ENCODE measurements at places on chromosomes 13 and 19.

- DNase-seq: peak; percentile 64
Measured at GRCh38 chr19:10501971-10502523, 1.1 kb downstream of the KEAP1 start.

GRCh38 chr13:21823416-21823815 is 152.5 kb downstream of the FGF9 start:
- no peak for DNase-seq

GRCh38 chr13:109131698-109132257 is 502.4 kb downstream of the MYO16 start:
- no peak for DNase-seq

- no peak for DNase-seq
Measured at GRCh38 chr19:370641-371330, 26.2 kb upstream of the MIER2 start.

DNA sequence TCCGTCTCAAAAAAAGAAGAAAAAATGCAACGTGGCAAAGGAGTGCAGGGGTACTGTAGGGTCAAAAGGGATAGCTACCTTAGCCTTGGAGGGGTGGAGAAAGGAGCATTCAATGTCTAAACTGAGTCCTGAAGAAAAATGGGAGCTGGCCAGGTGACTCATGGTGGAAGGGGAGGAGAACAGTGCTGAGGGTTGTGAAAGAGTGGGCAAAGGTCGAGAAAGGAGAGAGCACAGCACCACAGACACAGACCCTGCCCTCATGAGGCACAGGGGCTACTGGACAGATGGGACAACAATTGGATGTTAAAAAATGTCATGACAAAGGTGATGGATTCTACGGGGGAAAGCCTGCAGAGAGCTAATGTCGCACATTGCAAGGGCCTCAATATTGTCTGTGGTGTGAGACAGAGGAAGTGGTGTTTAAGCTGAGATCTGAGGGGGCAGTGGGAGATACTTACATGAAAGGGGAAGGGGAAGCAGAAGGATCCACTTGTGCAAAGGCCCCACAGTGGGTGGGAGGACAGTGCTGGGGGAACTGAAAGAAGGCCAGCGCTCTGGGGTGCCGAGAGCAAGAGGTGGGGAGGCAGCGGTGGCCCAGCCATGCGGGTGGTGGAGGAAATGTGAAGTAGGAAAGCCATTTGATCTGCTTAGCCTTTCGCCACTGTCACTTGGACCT is 42.9 kb upstream of the URAD start:
- DNase-seq: no peak

DNA sequence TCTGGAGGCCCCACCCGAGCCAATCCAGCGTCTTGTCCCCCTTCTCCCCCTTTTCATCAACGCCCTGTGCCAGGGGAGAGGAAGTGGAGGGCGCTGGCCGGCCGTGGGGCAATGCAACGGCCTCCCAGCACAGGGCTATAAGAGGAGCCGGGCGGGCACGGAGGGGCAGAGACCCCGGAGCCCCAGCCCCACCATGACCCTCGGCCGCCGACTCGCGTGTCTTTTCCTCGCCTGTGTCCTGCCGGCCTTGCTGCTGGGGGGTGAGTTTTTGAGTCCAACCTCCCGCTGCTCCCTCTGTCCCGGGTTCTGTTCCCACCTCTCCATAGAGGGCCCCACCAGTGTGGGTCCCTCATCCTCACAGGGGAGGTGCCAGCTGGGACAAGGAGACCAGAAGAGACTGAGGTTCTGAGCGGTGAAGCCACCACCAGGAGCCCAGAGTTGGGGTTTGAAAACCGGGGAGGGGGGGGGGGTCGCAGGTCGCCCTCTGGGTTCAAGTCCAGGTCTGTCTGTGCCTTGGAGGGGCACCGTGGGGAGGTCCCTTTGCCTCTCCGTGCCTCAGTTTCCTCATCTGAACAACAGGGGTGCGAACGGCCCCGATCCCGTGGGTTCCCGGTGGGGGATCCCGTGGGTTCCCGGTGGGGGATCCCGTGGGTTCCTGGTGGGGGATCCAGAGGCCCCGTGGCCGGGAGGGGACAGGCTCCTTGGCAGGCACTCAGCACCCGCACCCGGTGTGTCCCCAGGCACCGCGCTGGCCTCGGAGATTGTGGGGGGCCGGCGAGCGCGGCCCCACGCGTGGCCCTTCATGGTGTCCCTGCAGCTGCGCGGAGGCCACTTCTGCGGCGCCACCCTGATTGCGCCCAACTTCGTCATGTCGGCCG is at the start of gene ELANE:
TSS of gene ELANE (plus strand) at position 168 of the 878 bp plus-strand sequence. CDS start at position 194, 26 bp downstream.
- no peak for DNase-seq

DNA sequence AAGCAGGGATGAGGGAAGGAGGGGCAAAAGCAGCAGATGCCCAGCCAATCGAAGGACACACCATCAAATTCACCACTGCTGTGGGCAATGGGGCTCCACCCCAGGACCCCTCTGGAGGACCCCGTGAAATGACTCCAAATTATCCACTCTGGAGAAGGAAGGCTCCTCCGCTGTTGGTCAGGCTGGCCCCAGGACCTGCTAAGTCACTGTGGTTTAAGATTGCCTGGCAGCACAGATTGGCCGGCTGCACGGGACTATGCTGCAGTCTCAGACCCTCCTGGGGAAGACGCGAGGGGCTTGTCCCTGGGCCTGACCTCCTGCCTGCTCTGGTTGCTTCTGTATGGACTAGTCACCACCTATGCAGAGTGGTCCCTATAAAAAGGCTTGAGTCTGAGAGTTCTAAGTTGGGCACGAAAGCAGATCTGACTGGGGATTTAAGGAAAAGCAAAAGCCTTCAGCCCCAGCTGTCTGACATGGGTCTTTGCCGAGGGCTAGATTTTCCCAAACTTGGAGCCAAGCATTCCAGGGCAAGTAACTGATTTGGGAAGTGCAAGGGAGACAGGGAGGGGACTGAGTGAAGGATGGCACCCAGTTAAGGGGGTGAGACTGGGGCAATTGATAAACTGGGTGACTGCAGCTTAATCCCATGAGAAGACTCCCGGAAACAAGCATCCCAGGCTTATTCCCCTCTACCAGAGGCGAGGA is 91.7 kb downstream of the TSHZ3 start:
- DNase-seq: no peak

- DNase-seq: no peak
Measured at GRCh38 chr19:4337906-4338440, 654 bp downstream of the STAP2 start.

- DNase-seq: no peak
Measured at GRCh38 chr13:20272588-20273171, 40.6 kb upstream of the GJB6 start.

DNA sequence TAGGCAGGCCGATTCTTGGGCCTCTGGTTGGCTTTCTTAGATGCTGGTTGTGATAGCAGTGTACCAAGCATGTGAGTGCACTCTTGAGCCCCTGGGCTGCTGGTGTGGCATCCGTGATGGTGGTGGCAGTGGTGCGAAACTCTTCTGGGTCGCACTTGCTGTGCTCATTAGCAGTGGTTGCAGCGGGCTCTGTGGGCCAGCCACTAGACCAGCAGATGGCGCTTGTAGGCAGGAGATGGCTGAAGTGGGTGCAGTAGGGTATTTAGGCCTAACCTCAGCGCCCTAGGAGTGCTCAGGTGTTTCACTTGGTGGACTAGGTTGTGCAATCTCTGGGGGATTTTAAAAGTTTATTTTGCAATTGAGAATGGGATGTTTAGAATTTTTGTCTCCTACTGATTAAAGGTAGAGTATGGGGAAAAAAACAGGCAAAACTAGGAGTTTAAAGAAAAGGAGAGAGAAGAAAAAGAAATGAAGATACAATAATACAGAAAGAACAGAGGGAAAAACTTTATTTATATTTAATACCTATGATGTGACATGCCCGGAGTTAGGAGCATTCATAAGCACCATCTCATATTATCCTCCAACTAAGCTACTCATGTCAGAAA is 4.3 kb upstream of the ZNF17 start:
- DNase-seq: peak; percentile 50

- no peak for DNase-seq
Measured at GRCh38 chr13:77732287-77732686, 34.8 kb downstream of the SLAIN1 start.

DNA sequence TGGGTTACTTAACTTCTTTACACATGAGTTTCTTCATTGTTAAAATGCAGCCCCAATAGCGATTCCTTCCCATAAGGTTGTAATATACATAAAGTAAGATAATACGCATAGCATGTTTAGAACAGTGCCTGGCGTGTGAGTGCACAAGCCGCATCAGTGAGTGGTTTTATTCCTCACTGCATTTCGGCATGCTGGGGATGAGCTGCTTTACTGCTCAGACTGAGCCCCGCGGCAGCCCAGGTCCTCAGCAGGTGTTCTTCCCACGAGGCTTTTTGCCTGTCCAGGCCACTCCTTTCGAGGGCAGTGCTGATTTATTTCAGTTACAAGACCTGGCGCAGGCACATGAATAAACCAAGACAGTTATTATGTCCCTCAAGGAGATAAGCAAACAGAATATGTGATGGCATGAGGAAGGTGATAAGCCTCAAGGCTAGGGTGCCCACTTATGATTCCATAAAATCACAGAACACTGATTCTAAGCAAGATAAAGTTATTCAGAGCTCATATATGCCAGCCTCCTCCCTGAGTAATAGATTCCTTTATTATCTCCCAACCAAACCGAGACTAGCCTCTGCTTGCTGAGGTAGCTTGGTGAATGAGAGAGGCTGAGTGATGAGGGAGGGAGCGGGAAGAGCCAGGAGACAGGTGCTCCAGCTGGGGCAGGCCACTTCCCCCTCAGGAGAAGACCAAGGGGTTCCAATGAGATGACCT is 505.5 kb downstream of the DIAPH3 start:
- no peak for DNase-seq

- no peak for DNase-seq
Measured at GRCh38 chr19:50328224-50328872, 829 bp downstream of the KCNC3 start.

GRCh38 chr19:10615429-10616023 is 9.8 kb upstream of the SLC44A2 start:
- no peak for DNase-seq

- DNase-seq: peak; percentile 72
Measured at GRCh38 chr19:14381689-14382474, 638 bp downstream of the ADGRE5 start.
